Type B pancreatic cell (in vitro differentiated cells): ENCODE measurements at places on chromosomes 16 and 17.

DNA sequence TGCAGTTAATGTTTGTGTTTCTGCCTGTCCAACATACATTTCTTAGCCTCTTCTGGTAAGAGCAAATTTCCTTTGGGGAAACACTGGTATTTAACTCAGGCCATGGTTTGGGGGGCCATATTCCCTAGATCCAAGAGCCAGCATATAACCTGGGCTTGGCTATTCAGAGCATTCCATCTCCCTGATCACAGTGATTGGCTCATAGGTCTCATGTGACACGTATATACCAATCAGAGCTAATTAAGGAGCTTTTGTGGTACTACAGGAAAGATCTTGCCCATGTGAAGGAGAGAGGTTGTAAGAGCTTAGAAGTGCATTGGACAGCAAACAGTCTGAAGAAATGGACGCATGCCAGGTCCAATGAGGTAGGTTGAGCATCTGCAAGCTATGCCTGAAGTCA is 33.4 kb upstream of the GPR139 start:
- DNase-seq, result no peak

- DNase-seq, result no peak
Measured at GRCh38 chr17:36144014-36144413, 32.4 kb downstream of the TBC1D3B start.

GRCh38 chr17:30716461-30717290 is 107.8 kb downstream of the CRLF3 start:
- DNase-seq, result no peak

- DNase-seq, result no peak
Measured at GRCh38 chr16:78005881-78006280, 16.5 kb upstream of the CLEC3A start.

GRCh38 chr16:80824623-80825364 is 20.4 kb upstream of the CDYL2 start:
- DNase-seq, result no peak

DNA sequence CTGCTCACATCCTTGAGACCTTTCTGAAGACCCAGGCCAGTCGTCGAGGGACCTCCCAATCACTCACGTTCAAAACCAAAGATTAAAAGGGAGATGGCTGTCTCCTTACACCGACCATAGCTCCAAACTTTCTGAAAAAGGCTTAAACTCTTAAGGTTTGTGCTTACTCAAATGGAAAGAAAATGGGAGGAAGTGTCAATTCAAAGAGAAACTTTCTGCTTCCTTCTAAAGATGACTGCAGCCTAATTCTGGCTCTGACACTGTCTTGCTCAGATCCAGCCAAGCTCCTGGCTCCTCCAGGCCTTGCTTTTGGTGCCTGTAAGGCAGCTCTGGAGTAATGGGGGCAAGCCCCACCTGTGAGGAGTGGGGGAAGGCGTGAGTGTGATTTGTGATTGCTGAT is 54.9 kb upstream of the WSB1 start:
- DNase-seq, result no peak

DNA sequence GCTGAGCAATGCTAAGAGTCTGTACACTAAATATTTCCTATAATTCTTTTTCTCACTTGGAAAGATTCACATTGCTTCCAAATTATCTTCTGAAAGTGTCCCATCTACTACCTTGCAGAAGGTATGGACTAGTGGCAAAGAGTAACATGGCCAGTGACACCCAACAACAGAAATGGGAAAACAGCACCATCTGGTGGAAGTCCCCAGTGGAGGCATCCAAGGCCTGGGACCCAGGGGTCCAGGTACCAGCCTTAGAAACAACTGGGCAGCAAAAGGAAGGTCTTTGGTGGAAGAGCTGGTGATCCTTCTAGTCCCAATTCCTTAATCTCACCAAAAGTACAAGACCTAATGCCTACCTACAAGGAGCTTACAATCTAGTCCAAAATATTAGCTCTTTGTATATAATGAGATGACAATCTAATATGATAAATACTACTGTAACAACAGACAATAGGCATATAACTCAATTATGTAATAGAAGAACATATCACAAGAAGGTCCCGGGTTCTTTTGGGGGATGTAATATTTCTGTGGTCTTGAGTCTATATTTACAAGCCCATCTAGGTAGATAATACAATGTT is 55.3 kb downstream of the SKAP1 start:
- no peak for DNase-seq

DNA sequence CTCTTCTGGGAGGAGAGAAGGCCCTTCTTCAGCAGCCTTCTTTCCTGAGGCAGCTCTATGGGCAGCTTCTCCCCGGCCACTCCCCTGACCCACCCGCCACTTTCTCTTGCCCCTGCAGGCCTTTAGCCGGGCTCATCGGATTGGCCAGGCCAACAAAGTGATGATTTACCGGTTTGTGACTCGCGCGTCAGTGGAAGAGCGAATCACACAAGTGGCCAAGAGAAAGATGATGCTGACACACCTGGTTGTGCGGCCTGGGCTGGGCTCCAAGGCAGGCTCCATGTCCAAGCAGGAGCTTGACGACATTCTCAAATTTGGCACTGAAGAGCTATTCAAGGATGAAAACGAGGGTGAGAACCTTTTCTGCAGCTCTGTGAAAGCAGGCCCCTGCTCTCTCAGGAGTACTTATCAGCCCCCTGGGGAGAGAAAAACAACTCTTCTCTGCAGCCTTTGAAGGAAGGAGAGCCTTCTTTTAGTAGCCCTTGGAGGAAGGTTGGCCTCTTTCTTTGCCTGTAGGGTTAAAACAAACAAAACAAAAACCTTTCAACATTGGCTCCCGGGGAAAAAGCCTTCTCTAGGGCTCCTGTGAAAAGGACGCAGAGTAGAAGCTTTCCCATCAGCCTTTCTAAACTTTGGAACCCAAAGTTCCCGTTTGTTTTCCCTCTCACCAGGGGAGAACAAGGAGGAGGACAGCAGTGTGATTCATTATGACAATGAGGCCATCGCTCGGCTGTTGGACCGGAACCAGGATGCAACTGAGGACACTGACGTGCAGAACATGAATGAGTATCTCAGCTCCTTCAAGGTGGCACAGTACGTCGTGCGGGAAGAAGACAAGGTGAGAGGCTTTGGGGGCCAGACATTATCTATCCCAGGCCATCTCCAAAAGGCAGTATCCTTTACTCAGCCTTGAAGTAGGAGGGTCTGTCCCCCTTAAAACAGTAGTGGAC is 12.7 kb downstream of the RNF227 start:
- no peak for DNase-seq

- peak; percentile 83 for DNase-seq
Measured at GRCh38 chr17:50479522-50480141, 972 bp downstream of the RSAD1 start.

DNA sequence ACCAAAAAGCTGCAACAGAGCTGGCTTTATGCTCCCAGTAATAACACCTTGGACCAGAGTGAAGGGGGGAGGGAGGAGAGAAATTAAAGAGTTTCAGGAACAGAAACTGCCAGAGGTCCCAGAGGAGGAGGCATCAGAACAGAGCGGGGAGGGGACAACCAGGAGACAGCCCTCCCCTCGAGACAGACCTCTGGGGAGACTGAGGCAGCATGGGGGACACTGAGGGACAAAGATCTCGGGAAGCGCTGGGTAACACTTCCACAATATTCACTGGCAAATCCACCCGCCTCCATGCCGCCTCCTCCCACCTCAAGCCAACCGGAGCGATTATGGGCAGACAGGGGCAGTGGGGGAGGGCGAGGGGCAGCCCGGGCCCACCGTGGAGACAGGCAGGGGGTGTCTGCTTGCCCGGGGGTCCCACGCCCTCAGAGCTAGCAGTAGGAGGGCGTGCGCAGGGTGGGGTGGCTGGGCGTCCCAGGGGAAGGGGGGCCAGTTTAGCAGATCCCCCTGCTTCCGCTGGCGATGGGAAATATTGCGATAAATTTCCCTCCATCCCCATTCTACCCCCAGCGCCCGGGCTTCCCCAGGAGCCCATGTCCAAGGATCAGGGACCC is 1.2 kb downstream of the PCGF2 start:
- DNase-seq, result no peak

- DNase-seq, result no peak
Measured at GRCh38 chr16:87953308-87954215, 2.3 kb downstream of the BANP start.
